ENCODE measurements at places on chromosomes 7 and 10.

DNA sequence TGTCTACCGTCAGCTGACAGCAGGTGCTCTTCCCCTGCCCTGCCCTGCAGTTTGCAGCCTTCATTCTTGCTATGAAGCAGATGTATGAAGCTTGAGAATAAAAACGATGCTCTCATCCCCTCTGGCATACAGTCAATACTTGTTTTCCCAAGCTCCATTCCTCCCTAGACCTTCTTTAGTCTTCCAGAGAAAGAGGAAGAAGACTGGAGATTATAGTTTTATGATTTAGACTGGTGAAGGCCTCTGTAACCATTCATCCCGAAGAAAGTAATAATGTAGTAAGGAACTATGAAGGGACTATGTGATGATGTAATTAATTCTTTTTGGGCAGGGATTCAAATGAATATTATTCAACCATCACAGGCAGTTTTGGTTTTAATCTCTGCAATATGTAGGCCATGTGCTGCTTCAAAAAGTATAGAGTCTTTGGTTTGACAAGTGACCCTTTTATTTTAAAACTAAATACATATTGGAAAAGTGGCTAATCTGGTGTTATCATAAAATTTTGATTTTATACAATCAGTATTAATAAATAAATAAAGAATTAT, 242.4 kb upstream of the KIAA1217 start:
- DNase-seq, result no peak

- DNase-seq, result no peak
Observed at GRCh38 chr7:21054427-21055112, 267.9 kb upstream of the SP8 start.

DNA sequence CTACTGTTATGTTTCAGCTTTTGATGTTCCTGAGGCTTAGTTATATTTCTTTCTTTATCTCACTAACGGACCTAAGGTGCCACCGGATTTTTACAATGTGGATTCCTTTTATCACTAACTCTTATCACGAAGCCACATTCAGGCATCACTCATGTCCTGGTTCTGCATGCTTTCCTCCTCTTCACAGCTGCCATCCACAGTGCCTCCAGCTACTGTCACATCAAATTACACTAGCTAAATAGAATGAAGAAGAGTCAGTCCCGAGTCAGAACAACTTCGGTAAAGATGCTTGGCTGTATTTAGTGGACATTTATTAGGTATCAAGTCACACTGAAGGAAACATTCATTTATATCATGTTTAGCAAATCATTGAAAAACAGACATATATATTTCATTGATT, 153.2 kb downstream of the NEBL start:
- no peak for DNase-seq

- no peak for DNase-seq
Observed at GRCh38 chr10:132195366-132196075, 8.8 kb downstream of the DPYSL4 start.

DNA sequence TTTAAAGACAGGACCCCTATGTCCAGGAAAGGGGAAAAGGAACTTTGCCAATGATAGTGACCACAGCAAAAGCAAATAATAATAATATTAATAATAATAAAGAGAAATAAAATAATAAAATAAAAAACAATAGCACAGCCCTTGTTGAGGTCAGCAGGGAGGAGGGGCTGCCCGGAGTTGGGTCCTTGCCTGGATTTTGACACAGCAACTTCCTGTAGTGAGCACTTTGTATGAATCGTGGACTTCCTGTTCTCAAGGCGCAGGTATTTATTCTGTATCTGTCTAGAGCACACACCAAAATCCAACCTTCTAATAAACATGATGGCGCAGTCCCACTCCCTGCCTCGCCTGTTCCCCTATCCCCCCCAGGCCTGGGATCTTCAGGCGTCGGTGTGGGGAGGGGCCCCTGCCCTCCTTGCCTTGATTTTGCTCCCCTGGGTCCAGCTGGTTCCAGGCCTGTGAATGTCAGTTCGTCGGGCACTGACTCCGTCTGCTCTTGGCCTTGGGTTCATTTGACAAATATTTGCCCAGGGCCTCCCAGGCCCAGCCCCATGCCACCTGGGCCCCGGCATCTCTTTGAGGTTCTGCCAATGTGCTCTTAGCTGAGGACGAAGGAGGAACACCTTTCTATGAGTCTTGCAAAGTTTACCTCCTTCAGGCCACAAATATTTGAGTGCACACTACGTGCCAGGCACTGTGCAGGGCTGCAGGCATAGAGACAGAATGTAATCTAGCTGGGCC, 13.9 kb downstream of the TRIM8 start:
- DNase-seq, result no peak

DNA sequence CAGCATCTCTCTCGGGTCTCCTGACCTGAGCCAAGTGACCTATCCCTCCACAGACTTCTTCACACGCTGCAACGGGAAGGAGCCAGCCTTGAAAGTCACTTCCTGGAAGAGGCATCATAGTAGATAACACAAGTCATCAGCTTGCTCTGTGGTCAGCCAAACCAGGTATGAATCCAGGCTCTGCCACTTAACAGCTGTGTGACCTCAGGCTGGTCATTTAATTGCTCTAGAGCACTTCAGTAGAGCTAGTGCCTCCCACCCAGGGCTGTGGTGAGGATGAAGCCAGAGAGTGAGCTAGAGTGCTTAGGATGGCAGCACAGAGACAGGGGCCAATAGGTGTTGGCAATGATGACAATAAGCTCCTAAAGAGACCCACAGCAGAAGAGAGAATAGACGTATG, 247.7 kb upstream of the ZMIZ1 start:
- DNase-seq, result no peak

DNA sequence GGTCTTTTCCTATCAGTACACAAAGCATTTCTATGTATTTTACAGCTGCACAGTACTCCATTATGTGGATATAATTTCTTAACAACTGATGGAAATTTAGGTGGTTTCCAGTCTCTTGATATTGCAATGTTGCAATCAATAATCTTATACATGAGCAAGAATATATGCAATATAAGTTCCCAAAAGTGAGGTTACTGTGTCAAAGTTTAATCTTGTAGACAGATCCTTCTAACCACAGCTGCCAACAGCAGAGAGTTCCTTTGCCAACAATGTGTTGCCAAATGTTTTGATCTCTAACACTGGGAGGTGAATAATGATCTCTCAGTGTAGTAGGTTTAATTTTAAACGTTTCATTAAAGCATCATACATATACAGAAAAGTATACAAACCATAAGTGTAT, 54.5 kb downstream of the CUL2 start:
- DNase-seq, result no peak

- no peak for DNase-seq
Observed at GRCh38 chr10:7773845-7774801, 13.7 kb downstream of the KIN start.

- DNase-seq, result no peak
Observed at GRCh38 chr7:147013825-147014224, 897.2 kb downstream of the CNTNAP2 start.

- DNase-seq, result no peak
Observed at GRCh38 chr7:133491201-133491691, 238.4 kb downstream of the EXOC4 start.

DNA sequence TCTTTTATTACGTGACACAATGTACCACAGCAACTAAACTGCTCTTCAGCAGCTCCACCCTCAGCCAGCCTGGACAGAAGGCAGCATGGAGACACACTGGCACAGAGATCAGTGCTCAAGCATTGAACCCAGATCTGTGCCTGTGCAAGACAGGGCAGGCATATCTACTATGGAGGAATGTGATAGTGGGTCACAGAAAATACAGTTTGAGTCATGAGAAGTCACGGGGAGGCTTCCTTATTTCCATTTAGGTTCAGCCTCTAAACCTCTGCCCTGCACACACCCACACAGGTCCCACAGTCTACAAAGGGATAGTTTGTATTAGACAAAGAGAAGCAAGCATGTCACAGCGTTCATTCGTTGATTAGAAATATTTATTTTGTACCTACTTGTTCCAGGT, 187.4 kb upstream of the AGR3 start:
- no peak for DNase-seq

DNA sequence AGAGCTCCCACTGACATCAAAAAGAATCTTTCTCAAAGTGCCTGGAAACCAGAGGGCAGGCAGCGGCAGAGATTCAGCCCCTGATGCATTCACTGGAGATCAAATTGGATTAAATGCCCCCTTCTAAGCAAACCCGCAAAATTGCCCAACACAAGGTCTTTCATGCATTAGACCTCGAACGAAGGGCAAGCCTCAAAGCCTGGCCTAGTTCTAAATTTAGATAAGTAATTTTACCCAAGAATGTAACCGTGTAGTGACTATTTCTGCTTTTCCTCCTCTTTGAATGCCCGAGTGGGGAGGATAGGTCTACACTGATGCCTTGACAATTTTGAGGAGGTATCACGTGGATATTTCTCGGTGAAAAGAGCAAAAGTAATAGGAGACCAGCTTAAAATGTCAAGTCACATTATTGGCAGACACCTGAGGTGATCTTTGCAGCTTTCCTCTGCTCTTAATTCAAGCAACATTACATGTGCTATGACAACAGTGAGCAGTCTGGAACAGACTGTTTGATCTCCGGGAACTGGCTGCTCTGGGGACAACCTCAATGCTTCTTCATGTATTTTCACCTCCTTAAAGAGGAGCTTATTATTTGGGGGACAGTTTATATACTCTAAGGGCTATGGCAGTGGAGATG, 1263.5 kb upstream of the AUTS2 start:
- DNase-seq, result no peak

DNA sequence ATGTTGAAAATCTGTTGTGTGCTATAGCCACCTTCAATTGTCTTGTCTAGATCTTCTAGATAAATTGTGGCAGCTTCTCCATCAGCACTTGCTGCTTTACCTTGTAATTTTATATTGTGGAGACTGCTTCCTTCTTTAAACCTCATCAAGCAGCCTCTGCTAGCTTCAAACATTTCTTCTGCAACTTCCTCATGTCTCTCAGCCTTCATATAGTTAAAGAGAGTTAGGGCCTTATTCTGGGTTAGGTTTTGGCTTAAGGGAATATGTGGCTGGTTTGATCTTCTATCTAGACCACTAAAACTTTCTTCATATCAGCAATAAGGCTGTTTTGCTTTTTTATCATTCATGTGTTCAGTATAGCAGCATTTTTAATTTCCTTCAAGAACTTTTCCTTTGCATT, 128.2 kb downstream of the ADAM22 start:
- no peak for DNase-seq

GRCh38 chr10:246431-246830, 111.2 kb downstream of the ZMYND11 start:
- DNase-seq, result no peak

DNA sequence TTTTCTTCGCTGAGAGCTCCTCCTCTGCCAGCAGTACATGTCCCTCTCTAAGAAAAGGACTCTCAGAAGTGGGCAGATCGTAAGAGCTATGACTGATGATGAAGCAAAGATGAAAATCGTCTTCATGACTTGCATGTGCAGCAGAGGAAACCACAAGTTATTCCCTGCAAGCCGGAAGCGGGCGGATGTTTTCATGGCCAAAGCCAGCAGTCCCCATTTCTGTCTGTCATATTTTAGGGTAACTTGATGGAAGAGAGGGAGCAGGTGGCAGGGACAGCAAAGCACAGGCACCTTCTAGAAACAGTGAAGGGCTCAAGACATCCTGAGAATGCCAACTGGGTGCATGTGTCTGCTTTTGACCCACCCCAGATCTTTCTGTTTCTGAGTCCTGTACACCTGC, 19.9 kb downstream of the KLF6 start:
- no peak for DNase-seq

DNA sequence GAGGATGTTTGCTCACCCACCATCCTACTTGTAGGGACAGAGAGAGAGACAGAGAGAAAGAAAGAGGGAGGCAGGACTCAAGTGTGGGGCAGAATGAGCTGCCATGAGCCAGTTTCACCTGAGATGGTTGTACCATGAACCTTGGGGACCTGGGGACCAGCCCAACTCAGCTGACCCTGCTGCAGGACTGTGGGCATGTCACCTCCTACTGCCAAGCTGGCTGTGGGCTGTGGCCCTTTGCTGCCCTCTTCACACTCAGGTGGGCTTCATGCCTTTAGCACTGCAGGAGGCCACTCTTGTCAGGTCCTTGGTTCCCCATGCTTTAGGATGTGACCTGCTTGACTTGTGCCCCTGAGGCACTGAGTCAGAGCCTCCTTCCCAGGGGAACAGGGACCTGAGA, 108.2 kb upstream of the PCBD1 start:
- no peak for DNase-seq

DNA sequence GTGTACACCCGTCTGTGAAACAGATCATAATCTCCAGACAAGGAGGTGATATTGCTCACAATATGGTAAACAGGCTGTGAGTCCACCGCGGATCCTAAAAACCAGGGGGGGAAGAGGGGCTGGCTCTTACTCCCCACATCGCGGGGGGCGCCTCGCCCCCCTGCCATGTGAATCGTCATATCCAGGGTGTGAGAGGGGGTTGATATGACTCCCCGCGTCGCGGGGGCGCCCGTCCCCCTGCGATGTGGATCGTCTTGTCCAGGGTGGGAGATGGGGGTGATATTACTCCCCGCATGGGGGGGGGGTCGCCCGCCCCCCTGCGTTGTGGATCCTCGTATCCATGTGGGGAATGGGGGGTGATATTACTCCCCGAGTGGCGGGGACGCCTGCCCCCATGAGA, 30.9 kb downstream of the OCM2 start:
- DNase-seq, result no peak

DNA sequence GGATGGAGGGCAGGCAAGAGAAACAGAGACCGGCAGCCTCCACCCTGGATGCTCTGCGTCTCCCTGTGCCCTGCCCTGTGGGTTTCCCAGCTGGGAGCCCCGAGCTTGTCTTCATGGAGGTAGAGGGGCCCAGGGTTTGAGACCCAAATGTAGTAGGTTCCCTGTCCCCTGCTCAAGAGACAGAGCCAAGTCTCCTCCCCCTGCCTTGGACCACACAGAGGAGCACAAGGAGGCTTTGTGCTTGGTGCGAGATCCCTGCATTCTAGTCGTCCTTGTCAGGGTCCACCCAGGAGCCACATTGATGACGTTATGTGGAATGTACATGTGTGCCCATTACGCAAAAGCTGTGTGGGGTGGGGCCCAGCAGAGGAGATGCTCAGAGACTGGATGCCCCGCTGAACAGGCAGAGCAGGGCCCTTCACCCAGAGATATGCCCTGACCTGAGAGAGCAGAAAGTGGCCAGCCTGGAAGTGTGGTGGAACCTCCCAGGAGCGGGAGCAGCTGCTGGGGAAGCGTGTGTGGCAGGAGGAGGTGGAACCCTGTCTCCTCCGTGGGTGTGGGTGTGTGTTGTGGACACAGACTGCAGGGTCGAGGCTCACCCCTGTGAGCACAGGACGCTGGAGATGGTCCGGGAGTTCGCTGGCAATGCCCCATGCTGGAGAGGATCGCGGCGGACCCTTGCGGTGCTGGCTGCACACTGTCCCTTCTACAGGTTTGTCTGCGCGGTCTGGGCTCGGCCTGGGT, 39.3 kb downstream of the VWA2 start:
- no peak for DNase-seq

GRCh38 chr7:75818472-75818871, 4.9 kb upstream of the CCL24 start:
- no peak for DNase-seq

- DNase-seq, result no peak
Observed at GRCh38 chr10:62643606-62644587, 160.6 kb upstream of the ADO start.

DNA sequence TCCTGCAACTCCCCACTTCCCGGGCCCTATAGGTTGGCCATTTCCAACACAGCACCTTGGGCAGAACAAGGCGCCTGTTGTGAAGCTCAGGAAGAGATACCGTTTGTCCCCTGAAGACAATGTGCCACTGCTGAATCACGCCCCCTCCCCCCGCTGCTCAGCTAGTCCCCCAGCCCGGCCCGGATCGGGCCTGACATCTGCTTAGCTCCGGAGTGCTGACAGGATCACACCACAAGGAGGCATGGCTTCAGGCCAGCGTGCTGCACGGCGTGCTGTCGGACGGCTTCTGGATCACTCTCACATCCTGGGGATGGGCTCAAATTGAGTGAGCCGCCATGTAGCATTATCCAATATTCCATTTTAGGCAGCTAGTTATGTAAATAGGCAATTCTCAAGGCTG, 62.1 kb upstream of the EFCAB10 start:
- no peak for DNase-seq
